Hematopoietic multipotent progenitor cell treated with erythropoietin and hydrocortisone succinate and interleukin-3 and kit ligand, for 8 days (in vitro differentiated cells): ENCODE measurements at places on chromosomes 4 and X.

DNA sequence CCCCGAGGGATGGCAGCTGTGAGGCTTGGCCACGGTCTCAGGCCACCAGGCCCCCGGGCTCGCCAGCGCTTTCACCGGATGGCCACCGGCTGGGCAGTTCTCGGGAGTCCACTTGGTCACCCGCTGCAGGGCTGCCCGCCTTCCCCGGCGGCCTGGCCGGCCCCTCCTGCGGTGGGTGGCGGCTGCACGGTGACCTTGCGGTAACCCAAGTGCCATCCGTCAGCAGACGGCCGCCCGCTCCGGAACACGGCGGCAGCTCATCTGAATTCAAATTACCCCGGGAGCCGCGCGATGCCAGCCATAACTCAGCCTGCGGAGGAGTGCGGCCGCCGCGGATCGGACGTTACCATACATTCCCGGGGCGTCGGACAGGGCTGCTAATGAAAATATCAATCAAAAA is 60.7 kb downstream of the FAM53A start:
- DNase-seq: no peak

- no peak for DNase-seq
Observed at GRCh38 chr4:40170588-40170987, 26.2 kb upstream of the RHOH start.

DNA sequence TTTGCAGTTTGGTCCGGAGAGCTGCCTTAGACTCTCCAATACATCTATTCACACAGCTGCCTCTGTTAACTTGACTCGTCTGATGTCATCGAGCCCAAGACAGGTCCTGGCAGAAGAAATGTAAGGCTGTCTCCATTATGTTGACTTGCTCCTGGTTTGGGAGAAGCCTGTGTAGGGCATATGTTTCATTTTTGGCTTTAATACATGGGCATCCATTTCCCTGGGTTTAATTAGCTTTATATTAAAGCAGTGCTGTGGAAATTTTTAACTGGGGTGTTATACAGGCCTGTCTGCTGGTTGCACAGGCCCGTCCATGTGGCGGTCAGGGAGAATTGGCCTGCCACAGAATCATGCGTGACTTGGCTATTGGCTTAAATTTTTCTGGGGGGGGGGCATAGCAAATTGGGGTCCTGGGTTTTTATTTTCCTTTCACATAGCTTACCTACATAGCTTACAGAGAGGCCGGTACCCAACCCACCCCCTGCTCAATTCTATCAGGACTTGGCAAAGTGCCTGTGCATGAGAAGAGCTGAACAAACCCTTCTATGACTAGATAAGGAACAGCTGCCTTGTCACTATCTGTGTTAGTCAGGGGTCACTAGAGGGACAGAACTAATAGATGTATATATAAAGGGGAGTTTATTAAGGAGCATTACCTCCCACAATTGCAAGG is 123.5 kb upstream of the WDR1 start:
- peak; percentile 90 for DNase-seq

GRCh38 chrX:130216320-130216719 is 44.6 kb downstream of the RAB33A start:
- no peak for DNase-seq

- no peak for DNase-seq
Observed at GRCh38 chr4:72744103-72744725, 175.2 kb upstream of the ADAMTS3 start.

GRCh38 chrX:66635360-66635759 is 3.5 kb downstream of the EDA2R start:
- DNase-seq: no peak

- no peak for DNase-seq
Observed at GRCh38 chr4:1783015-1783414, 10.1 kb upstream of the FGFR3 start.

GRCh38 chr4:60619531-60620305 is 580.4 kb upstream of the ADGRL3 start:
- no peak for DNase-seq

GRCh38 chr4:103244251-103244650 is 46.1 kb upstream of the CENPE start:
- no peak for DNase-seq

DNA sequence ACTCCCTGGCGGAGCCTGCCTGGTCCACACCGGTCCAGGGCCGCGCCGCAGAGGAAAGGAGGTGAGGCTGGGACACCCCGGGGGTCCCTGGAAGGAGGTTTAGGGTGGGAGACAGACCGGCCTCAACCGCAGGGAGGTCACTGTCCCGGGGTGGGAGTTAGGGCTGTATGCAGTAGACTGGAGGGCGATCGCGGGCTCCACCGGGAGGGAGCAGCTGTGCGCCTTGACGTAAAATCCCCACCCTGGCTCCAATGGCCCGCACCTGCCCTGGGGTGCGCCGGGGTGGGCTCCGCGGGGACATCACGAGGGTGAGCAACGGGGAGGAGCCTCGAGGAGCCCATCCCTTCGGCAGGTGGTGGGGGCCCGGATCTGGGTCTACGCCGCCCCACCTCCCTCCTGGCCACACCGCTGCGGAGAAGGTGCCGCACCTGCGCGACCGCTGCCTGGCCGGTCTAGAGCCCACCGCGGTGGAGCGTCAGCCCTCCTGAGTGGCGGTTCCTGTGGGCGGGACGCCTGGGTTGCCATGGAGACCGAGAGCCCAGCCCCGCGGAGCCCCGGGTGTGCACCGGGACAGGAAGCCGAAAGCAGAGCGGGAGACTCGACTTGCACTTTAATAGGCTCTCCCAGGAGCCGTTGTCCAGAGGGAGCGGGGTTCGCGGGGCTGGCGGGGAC is 105.1 kb downstream of the ADRA2C start:
- DNase-seq: no peak

DNA sequence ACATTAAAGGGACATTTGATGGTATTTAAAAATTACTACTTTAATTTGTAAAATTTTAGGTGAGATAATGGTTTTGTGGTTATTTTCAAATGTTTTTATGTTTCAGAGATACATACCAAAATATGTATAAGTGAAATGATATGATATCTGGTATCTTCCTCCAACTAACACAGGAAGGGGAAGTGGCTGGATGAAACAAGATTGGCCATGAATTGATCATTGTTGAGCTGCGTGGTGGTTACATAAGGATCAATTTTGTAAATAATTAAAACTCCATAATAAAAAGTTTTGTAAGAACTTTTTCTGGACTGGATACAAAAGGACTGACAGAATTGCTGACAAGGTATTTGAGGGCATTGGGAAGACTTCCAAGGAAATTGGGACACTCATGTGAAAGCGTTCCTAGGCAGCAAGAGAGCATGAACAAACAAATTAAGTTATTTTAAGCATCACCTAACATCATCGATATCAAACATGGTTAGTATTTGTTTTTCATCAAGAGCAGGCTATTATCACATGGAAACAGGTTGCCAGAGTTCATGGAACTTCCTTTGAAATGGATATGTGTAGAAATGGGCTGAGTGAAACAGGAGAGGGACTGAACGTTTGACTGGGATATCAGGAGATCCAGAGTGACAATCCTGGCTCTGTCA is 4.4 kb upstream of the PGM2 start:
- DNase-seq: no peak

DNA sequence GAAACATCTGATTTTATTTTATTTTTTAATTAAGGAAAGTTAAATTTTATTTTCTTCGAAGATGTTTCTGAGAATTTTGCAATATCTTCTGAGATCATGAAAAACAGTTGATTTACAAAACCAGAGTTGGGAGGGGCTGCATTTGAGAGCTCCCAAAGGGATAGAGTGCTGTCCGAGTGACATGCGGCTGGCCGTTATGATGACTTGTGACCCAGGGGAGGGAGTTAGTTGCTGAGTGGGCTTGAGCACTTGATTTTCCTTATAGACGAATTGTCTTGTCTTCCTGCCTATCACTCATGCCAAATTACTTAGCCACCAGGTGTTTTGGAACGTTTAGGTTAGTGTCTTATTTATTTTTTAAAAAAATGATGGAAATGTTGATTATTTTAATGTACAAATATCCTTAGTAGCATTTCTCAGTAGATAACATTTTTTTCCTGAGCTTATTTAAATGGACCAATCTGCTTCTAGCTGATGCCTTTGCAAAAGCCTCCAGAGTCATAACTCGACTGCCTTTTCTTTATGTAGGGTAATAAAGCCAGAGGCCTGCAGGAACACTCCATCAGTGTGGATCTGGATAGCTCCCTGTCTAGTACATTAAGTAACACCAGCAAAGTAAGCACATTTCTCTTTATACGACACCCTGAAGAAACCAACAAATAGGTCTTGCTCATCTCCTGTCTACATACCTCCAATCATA is 85.2 kb downstream of the PTTG2 start:
- DNase-seq: no peak

- no peak for DNase-seq
Observed at GRCh38 chr4:86664959-86665358, 70.8 kb downstream of the PTPN13 start.

DNA sequence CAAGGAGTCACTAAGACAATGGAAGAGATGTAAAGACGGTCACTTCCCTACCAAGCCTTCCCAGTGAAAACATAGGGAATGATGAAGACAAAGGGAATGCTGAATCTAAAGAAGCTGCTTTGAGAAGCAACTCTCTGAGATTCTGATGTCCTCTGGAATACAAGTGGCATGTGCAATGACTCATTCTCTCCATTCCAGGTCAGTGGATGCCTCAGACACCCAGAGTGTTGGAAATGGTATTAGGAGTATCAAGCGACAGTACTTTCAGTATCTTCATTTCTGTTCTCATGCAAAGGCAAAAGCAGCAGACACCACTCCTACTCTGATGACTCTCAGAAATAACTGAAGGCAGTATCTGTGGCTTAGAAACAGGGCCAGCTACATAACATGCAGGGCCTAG is 102.6 kb downstream of the FSTL5 start:
- no peak for DNase-seq

GRCh38 chr4:155805016-155805415 is 46.2 kb downstream of the GUCY1B1 start:
- no peak for DNase-seq

- no peak for DNase-seq
Observed at GRCh38 chr4:87574996-87575395, 33.3 kb upstream of the DSPP start.

DNA sequence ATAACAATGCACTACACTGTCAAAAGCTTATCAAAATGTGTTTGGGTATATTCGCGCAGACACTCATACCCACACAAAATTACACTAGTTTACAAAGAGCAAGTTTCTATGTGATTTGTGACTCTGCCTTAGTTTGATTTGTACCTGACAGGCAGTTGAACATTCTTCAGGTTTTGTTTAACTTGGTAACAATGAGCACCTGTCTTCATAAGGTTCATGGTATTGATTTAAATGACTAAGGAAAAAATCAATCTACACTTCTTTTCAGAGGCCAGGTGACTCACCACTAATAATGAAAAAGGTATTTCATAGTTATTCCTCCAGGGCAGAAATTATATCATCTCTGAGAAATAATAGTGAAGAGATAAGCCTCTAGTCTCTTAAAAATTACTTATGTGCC is 1114.6 kb upstream of the AGA start:
- DNase-seq: no peak

GRCh38 chr4:7324651-7325121 is 110.0 kb downstream of the PSAPL1 start:
- no peak for DNase-seq

GRCh38 chr4:121199742-121200561 is 35.8 kb upstream of the TNIP3 start:
- no peak for DNase-seq

DNA sequence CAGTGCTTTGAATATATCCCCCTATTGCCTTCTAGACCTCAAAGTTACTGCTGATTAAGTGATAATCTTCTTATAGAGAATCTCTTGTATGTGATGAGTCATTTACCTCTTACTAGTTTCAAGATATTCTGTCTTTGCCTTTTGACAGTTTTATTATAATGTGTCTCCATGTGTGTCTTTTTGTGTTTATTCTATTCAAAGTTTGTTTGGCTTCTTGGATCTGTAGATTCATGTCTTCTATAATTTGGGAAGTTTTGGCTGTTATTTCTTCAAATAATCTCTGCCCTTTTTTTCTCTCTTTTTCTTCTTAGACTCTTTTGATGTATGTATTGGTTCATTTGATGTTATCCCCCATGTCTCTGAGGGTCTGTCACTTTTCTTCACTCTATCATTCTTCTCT is 915.7 kb upstream of the GRIA3 start:
- no peak for DNase-seq

GRCh38 chrX:75156531-75156945 is 455 bp upstream of the ABCB7 start:
- peak; percentile 34 for DNase-seq

- DNase-seq: no peak
Observed at GRCh38 chr4:114012749-114013148, 33.3 kb upstream of the ARSJ start.

DNA sequence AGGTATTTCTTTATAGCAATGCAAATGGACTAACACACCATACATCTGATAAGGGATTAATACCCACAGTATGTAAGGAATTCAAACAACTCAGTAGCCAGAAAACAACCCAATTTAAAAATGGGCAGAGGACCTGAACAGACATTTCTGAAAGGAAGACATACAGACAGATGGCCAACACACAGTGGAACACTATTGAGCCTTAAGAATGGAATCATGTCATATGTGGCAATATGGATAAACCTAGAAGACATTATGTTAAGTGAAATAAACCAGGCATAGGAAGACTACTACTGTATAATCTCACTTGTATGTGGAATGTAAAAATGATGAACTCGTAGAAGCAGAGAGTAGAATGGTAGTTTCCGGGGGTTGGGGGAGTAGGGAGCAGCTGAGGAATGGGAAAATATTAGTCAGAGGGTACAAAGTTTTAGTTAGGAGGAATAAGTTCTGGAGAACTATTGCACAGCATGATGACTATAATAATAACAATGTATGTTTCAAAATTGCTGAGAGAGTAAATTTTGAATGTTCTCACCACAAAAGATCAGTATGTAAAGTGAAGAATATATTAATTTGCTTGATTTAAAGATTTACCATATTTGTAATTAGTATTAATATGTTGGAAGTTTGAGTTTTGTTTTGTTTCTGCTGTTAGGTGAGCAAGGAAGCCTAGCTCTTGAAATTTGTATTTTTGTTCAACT is 25.2 kb downstream of the WDR44 start:
- no peak for DNase-seq

- DNase-seq: no peak
Observed at GRCh38 chr4:101102114-101102742, 245.1 kb downstream of the PPP3CA start.

DNA sequence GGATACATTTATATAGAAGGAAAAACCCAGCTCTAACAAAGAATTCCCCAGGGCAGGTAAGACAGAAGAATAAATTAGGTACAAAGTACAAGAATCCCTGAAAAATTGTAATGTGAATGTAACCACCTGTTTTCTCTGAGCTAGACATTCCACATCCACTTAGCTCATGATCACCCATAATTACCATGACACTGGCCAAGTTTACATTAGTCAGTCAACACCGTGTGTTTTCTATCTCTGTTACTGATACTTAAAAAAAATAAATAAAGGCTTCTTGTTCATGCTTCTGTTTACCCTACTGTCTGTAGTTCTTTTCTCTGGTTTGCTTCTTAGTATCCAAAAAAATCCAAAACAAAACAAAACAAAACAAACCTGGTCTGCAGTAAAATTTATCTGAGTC is 66.0 kb downstream of the CBLL2 start:
- no peak for DNase-seq

- DNase-seq: no peak
Observed at GRCh38 chr4:37678624-37679023, 7.6 kb downstream of the RELL1 start.
